ENCODE measurements at places on chromosomes 2 and 18.

DNA sequence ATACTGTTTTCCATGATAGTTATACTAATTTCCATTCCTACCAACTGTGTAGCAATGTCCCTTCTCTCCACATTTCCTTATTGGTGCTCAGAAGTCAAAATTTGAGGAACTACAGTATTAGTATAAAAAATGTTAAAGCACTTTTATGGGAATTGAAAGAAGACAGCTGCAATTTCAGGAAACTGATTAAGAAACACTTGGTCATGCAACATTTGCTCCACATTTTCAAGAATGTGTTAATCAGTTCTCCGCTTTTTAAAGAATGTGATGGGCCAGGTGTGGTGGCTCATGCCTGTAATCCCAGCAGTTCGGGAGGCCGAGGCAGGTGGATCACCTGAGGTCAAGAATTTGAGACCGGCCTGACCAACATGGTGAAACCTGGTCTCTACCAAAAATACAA, 33.6 kb upstream of the MGAT4A start:
- no peak for DNase-seq

DNA sequence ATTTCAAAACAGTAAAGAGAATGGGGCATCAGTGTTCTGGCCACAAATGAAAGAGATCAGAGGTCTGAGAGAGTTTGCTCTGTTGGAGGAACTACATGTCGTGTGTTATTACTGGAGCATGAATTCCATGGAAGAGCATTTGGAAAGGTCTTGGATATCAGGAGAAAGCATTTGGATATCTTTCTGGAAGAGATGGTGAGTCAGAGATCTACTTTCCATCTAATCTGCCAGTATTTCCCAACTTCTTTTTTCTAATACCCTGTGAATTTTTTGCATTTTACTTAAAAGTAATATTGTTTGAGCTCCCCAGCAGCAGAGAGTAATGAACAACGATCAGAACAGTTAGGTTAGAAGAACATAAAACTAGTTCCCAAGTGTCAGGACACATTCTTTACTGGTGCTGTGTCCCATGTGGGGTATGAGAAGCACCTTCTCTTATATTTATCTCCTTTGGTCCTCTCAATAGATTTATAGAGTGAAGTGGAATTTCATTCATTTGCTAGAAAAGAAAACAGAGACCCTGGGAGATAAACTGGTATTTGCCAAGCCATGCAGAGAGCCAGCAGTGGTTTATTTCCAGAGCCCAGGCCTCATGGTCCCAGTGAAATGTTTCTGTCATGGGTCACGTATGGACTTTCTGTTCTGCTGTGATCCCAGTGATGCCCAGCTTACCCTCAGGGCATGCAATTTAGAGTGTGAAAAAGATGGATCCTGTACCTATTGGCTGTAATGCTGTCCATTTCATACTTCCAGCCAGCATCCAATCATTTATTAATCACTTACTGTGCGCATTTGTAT, 130.8 kb upstream of the NT5C1B start:
- DNase-seq: no peak

- DNase-seq: no peak
Measured at GRCh38 chr18:38421872-38422615, 856.4 kb upstream of the CELF4 start.

DNA sequence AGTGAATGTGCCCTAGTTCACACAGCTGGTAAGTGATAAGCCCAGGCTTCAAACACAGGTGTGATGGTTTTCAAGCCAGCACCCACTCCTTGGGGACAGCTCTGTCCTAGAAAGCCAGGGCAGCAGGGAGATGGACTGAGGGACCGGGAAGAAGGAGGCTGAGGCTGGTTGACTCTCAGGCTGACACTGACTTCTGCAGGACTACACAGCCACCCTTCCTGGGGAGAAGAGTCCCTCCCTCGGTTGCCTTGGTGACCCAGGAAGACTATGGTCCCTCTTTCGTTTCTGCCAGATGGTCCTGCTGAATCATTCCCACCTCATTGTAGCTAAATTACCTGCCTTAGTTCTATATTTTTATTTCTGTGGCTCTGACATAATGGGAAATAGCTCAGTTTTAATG, 11.3 kb upstream of the FSHR start:
- DNase-seq: no peak

GRCh38 chr2:101012706-101013181, 10.7 kb downstream of the RPL31 start:
- DNase-seq: no peak

DNA sequence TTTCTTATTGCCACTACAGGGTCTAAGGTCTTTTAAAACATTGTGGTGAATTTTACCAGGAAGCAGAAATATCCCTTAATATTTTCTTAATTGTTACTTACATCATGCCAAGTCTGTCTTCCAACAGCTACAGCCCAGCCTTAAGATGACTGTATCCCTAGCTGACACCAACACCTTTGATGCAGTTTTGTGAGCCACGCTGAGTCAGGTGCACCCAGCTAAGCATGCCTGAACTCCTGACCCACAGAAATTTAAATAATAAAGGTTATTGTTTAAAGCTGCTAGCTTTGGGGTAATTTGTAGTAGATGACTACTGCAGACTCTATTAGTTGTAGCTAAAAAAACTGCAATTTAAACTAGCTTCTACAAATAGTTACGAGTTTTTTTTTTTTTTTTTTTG, 1757.9 kb upstream of the LRRTM1 start:
- no peak for DNase-seq

DNA sequence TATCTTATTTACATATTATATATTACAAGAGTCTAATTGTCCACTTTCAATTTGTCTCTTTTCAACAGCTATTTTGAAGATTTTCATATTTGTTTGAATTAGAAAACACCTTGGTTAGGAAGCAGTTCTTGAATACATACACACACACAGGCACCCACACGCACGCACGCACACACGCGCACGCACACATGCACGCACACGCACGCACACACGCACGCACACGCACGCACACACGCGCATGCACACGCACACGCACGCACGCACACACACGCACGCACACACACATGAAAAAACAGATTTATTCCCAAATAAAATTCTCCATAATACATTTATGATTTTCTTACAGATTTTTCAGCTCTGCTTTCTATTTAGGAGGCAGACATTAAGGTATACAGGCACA, 220.7 kb downstream of the NYAP2 start:
- no peak for DNase-seq

DNA sequence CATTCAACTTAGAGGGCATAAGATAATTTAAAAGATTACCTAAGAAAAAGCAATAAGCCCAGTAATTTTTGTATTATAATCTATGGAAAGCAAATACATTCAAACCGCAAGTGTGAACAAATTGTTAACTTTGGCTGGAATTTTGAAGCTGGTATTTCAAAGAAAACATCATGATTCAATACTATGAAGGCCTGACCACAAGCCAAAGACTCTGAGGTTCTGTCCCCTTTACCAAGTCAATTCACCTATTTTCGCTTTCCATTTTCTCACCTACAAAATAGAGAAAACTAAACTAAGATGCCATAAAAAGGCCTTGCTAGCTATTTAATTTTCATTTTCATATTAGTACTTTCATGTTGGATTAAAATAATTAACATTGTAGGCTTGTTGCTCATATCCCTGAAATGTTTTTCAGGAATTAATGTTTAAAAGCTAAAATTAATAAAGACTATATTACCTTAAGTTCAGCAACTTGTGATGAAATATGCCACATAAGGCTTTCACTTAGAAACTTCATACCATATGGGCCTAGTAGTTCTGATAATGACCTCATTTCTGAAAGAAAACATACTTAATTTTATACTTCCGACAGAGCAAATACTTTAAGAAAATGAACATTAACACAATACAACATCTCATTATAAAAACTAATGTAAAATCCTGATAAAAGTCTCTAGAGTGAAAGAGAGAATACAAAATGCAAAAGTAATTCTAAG, 85.7 kb upstream of the FRZB start:
- no peak for DNase-seq

- DNase-seq: no peak
Measured at GRCh38 chr2:73414696-73415095, 29.1 kb downstream of the ALMS1 start.

GRCh38 chr18:53426666-53427184, 797.7 kb downstream of the MBD2 start:
- DNase-seq: no peak

DNA sequence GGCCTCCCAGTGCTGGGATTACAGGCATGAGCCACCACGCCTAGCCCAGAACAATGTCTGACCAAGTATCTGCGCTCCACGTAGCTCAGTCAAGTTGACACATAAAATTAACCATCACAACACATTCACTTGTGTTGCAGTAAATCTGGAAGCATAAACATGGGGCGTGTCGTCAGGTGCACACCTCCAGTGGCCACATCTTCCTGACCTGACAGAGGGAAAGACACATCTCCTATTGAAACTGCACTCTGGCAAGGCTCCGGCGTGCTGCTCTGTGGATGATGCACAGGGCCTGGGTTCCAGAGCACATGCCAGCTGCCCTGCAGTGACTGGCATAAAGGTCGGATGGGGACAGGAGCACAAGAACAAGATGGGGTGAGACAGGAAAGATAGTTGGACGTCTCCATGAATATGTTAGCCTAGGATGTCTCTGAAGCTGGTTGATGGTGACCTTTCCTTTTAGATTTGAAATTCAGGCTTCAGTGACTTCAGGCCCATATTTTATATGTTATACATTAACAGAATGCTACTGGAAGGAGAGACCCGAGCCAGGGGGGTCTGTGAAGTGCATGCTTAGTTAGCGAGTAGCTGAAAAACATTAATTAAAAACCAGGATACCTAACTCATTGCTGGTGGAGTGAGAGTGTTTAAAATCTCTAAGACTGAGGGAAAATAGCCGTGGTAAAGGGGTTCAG, 10.9 kb downstream of the IMPA2 start:
- DNase-seq: no peak

- DNase-seq: no peak
Measured at GRCh38 chr18:44742718-44743311, 62.1 kb downstream of the SETBP1 start.

GRCh38 chr2:215365184-215365658, 53.4 kb downstream of the ATIC start:
- no peak for DNase-seq

DNA sequence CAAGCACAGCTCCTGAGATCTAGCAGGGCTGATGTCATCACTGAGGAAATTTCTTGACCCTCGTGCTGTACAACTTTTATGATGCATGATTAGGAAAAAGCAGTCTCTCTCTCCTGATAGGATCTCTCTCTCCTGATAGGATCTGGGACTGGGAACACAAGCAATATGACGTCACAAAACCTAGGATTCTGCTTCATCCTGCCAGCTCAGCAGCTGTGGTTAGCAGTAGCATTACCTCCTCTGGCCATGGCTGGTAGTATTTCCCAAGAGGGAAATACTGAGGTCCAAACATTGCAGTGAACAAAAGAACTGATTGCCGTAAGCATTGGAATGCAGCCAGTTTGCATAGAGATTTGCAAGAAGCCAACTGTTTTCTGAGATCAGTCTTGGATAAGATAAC, 521.2 kb upstream of the POU3F3 start:
- DNase-seq: no peak

GRCh38 chr2:38697116-38697840, 31.4 kb downstream of the GALM start:
- DNase-seq: no peak

- DNase-seq: no peak
Measured at GRCh38 chr2:119225926-119226325, 2.3 kb downstream of the STEAP3 start.

- no peak for DNase-seq
Measured at GRCh38 chr2:173033084-173033483, 42.6 kb upstream of the MAP3K20 start.

DNA sequence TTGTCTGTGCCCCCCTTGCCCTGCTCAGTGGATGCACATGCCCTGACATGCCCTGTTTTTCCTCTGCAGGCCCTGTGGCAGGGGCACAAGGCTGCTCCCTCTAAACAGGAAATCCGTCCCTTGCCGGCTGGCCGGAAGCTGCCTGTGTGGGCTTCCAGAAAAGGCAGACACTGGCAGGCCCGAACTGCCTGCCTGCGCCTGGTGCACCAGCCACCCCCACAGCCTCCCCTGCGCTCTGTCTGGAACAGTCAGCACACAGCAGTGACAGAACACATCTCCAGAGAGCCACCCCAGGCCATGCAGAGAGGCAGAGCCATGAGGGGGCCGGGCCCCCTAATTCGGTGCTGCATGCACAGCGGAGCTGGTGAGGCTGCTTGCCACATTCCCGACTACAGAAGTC, 33.5 kb downstream of the LOXHD1 start:
- DNase-seq: no peak

Measured in NCI-H1436 treated with DMSO at 0.1 percent for 48 hours (cell line).